ENCODE measurements at places on chromosomes 3 and 15. TPM values are rescaled to one million over a fixed set of nuclear protein-coding genes. Genes with fewer than 3 reads are reported as not detected.

The RAD18 gene
- 8.1 TPM for total RNA-seq

DNA sequence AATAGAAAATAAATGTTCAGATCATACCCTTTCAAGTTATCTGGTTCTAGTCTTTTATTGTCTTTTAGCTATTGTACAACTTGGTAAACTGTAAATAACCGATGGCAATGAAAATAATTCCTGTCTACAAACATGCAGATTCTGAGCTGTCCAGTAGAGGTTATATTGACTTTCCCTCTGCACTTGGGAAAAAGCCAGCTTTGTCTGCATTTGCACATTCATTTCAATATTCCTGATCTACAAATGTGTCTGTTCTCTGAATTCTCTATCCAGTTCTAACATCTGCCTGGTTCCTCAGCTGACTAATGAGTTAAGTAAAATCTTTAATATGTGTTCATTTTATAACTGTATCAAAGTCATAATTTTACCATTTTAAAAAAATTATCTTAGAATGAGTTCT is 408.5 kb downstream of the ERC2 start:
- no peak for DNase-seq

- DNase-seq, result no peak
Observed at GRCh38 chr3:137464341-137464740, 299.8 kb upstream of the SOX14 start.

DNA sequence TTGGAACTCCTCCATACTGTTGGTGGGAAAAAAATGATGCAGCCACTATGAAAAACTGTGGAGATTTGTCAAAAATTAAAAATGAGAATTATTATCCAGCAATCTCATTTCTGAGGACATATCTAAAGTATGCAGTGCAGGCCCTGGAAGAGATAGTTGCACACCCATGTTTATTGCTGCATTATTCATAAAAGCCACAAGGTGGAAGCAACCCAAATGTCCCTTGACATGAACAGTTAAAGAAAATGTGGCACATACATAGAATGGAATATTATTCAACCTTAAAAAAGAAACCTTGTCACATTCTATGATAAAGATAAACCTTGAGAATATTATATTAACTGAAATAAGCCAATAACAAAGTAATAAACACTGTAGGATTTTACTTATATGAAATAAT is 80.9 kb upstream of the ARHGEF26 start:
- no peak for DNase-seq

The SPTBN5 gene
- total RNA-seq, result 1.3 TPM

GRCh38 chr3:48747015-48747615 is 30.1 kb upstream of the IP6K2 start:
- DNase-seq, result no peak

DNA sequence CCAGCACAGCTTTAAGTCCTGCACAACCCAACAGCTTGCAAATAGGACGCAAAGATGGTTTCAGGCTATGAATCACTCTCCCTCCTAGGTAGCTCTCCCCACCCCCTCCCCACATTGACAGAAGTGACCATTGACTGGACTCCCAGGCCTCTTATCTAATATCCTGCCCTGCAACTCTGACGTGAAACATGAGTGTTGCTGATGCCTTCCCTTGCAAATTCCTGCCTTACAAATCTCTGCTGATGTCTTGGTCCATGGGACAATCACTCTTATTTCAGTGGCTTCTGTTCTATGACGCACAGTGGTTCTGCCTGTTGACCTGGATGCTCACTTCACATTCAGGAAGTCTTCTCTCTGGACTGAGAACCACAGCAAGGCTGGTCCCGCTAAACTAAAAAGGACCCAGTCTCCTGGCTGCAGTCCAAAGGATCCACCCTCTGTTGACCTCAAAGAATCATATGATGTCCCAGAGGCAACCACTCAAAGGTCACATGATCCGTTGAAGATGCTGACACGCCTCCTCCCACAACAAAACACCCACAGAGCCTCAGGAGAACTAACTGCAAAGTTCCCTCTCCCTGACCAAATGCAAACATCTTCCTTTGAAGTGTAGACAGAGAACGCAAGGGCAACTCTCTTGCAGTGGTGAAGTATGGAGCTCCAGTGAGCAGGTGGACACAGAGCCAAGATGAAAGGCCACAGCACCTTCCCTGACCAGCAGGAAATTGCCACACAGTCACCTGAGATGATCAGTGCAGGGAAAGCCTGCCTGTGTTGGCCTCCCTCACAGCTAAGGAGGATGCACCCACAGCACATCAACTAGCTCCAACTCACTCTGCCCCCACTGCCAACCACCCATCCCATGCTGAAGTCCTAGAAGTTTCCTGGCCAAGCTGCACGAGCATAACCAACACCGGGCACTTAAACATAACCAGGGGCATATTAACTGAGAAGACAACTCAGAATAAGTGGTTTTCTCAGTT is 112.3 kb downstream of the ADAMTS17 start:
- DNase-seq, result peak; percentile 58

All from posterior vena cava (tissue), 2 donors.